ENCODE measurements at places on chromosomes 3 and 15.

DNA sequence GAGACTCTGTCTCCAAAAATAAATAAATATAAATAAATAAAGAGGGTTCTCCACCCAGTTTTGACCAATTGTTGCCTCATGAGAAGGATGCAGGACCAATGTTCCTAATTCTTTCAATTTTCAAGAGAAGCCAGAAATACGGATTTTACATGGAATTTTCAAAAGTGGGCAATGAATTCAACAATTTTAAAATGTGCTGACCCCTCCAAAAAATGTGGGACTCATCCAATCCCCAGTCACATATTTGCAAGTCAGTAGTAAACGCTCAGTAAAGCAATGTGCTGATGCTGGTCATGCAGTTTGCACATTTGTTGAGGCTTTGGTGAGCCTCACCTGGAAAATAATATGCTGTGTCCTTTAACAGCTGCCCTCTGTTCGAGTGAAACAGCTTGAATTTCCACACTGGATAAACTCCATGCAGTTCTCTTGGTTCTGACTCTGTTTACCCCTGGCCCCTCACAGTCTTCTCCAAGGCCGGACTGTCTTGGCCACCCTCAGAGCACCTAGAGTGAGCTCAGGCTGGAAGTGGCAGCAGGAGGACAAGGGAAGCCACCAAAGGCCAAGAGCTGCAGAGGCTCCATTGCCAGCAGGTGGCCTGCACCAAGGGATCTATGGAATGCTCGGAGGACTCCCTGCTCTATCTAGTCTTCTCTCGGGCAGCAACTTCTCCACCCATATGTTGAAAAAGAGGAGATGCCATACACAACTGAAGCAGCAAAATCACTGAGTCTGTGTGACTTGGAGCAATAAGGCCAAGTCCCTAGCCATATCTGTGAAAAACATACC is 246.8 kb downstream of the UACA start:
- no peak for DNase-seq

GRCh38 chr3:140546649-140547048 is 131.2 kb upstream of the TRIM42 start:
- DNase-seq = no peak

GRCh38 chr3:138395865-138396751 is 38.3 kb upstream of the ESYT3 start:
- DNase-seq = no peak

GRCh38 chr3:54888162-54888561 is 39.7 kb downstream of the LRTM1 start:
- DNase-seq = no peak

GRCh38 chr3:61631108-61631769 is 69.9 kb downstream of the PTPRG start:
- DNase-seq = no peak

- no peak for DNase-seq
These were observed 45.3 kb downstream of the C2CD4A start for GRCh38 chr15:62112081-62112480.

DNA sequence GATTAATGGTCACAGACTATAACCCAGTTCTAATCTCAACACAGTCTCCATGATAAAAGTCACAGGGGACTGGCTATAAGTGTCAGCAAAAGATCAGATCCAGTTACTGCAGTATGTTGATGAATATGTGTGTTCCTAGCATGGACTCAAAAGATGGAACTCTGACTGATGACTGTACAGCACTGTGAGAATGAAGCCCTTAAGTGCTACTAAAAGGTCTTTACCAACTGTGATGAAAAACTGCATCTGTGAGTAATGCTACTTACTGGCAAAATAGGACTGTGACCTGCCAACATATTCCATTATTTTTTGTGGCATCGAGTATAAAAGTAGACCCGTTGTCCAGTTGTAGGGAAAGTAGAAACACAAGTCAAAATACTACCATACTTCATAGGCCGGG is 284.2 kb downstream of the ROBO2 start:
- DNase-seq = no peak

GRCh38 chr3:59567661-59568060 is 517.8 kb upstream of the CFAP20DC start:
- no peak for DNase-seq

DNA sequence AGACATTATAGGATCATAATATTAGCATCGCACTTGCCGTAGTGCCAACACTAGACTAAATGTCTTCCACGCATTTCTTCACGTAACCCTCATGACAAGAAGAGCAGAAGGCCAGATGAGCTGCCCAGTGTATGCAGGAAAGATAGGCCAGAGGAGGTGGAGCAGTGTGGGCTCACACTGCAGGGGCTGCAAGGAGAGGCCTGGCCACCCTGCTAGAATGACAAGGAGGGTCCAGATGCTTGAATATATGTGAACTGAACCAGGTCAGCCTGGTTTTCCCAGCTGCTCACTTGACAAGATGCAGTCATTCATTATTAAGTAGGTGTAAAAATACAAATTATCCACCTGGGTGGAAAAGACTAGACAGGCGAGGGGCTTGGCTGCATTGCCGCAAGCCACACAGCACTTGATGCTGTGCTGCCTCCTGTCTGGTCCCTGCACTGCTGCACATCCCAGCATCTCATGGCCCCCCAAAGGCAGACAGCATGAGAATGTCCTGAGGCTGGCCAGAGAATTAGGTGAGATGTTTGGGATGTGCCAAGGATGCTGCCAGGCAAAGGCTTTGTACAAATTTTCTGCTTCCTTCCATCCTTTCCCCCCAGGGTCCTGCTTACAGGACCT is 115.2 kb downstream of the NTRK3 start:
- DNase-seq = no peak

DNA sequence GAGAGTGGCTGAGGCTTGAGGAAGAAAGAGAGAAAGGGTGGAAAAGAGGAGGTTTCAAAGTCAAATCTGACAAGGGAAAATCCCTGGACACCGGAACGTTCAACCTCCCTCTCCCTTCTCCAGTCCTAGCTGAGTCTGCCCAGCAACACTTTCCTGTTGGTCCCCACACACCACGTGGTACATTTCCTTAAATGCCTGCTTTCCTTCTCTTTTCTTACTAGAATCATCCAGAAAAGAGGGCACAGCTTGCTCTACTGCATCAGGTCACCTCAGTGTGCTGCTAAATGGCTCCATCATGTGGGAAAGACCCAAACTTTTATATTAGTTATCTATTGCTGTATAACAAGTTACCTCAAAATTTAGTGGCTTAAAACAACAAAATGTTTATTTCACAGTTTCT is 181.2 kb downstream of the NECTIN3 start:
- DNase-seq = peak; percentile 30

GRCh38 chr15:70519004-70519365 is 244.4 kb downstream of the UACA start:
- no peak for DNase-seq

GRCh38 chr3:94249491-94250079 is 186.7 kb downstream of the NSUN3 start:
- peak; percentile 62 for DNase-seq

DNA sequence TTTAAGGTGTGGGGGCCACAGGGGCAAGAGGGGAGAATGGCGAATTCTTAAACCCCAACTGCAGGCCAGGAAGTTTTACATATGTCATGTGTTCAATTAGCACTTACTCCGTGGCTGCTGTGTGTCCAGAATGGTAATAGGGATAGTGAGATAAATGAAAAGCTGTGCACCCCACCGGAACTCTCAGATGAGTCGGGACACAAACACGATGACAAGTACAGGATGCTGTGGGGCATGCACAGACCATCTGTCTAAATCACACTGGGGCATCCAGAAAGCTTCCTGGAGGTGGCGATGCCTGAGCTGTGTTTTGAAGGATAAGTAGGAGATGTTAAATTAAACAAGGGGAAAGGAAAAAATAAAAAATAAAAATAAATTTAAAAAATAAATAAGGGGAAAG is 18.3 kb upstream of the TMEM158 start:
- DNase-seq = no peak

- no peak for DNase-seq
These were observed 36.7 kb downstream of the CMTM7 start for GRCh38 chr3:32428092-32429068.

DNA sequence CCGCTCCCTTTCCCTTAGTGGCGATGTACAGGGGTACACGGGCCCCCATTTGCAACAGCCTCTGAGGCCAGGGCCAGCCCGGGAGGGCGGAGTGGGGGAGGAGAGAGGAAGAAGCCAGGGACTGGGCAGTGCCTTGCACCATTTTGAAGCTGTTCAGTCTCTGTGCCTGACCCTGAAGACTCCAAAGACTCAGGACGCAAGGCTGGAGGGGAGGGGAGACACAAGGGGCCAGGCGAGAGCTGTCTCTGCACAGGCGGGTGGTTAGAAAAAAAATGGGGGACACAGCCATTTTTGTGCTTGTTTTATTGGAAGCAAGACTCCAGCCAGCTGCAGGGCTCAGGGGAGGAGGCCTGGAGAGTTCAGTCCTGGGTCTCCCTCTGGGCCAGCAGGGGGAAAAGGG is 1.6 kb downstream of the RPP25 start:
- no peak for DNase-seq

- no peak for DNase-seq
These were observed 6.8 kb upstream of the TRIM69 start for GRCh38 chr15:44729408-44730127.

DNA sequence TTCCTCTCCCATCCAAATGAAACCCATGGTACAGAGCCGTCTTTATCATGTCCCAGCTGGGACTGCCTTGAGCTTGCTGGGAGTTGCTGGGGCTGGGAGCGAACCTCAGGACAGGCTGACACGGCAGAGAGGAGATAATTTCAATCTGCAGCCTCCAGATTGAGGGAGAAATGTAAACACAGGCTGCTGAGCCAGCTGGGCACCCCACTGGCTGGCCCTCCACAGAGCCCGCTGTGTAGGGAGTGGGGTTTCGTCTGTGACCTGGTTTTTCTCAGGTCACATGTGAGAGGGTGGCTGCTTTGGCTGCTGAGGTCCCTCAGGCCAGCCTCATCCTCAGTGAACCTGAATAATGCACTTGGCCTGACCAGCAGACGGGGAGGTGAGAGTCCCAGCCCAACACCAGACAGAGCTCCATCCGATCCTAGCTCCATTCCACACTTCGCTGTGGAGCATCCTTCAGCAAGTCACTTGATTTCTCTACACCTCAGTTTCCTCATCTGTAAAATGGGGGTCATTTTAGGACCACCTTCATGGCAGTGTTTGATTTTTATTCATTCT is 121.6 kb upstream of the MRPS22 start:
- DNase-seq = no peak

DNA sequence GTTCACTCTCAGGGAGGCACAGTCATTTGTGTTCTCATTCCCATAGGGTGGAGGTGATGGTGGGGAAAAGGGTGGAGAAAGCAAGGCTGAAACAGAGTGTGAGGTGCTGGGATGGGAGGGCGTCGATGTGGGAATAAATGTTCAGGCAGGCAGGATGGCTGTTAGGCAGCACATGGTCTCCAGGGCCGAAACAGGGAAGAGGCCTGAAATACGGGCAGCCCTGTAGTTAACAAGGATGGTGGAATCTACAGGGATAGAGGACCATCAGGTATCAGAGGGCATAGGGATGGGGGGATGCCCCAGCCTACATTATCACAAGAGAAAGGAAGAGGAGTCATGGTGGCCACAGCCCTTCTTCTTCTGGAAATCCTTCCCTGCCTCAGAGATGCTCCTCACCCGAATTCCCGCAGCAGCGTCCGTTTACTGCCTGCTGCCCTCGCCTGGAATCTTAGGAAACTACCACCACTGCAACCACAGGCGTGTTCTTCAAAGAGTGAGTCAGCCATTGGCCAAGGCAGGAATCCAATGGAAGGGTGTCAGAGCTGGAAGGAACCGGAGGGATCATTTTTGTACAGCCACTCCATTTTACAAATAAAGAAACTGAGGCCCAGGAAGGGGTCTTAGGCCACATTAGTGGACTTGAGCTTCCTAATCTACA is 49.7 kb upstream of the POMGNT2 start:
- peak; percentile 75 for DNase-seq

GRCh38 chr3:174061162-174061561 is 663.6 kb downstream of the NLGN1 start:
- no peak for DNase-seq

DNA sequence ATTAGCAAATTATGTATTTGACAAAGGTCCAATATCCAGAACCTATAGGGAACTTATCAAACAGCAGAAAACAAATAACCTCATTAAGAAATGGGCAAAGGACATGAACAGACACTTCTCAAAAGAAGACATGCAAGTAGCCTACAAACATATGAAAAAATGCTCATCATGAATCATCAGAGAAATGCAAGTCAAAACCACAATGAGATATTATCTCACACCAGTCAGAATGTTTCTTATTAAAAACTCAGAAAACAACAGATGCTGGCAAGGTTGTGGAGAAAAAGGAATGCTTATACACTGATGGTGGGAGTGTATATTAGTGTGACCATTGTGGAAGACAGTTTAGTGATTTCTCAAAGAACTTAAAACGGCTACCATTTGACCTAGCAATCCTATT is 116.1 kb upstream of the CRBN start:
- no peak for DNase-seq

GRCh38 chr15:40511472-40512133 is 40.8 kb downstream of the CHST14 start:
- peak; percentile 55 for DNase-seq

- no peak for DNase-seq
These were observed 56.4 kb upstream of the C15orf39 start for GRCh38 chr15:75145027-75145841.

DNA sequence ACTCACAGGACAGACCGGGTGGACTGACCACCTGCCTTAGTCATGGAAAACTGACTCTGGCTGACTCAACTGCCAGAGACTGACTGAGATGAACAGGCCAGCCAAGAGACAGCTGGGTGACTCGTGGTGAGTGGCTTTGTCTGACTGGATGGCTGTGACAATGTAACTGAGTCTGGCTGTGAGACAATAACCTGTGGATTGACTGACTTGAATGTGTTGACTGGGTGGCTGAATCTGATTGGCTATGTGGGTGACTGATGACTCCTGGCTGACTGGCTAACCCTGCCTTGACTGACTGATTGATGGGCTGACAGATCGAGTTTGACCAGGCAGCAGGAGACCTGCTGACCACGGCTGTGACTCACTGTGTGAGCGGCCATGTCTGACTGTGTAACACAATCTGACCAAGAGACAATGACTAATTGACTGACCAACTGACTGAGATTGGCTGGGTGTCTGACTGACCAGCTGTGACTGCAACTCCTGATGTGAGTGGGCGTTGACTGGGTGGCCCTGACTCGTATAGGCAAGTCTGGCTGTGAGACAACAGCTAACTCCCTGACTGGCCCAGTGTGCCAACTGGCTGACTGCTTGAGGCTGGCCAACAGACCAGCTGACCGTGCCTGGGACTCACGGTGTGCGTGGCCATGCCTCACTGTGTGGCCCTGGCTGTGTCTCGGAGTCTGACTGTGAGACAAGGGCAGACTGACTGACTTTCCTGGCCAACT is 509.1 kb downstream of the SHQ1 start:
- DNase-seq = peak; percentile 89

GRCh38 chr3:127547761-127548605 is 42.5 kb downstream of the TPRA1 start:
- DNase-seq = peak; percentile 58
